Activated CD8-positive, alpha-beta memory T cell treated with anti-CD3 and anti-CD28 coated beads for 1 hour (primary cell): ENCODE measurements at places on chromosomes 16 and 17.

DNA sequence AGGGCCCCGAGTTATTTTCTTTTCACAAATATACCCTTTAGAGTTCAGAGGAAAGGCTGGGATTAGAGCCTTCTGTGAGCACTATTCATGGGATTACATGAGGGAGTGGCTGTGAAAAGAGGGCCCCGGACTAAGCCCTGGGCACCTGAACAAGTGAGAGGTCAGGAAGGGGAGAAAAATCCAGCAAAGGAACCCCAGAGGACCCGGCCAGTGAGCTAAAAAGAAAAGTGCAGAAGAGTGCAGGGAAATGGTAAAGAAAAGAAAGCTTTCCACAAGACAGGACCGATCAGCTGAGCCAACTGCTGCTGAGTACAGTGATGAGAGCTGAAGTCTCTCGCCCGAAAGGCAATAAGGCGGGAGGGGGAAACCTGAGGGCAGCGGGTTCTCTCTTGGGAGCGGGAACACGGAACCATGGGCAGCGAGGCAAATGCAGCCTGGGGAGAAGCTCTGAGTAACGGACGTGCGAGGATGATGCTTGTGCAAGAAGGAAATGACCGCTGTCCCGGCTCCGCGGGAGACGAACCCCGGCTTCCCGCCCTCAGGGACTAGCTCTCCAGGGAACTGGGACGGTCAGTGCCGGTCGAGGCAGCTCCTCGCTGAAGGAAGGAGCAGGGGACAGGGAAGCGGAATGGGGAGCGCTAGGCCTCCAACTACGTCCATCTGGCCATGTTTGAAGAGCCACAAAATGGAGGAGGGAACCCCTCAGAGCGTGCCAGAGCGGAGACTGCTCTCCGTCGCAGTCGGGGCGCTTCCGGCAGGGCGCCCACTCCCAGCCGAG is 665 bp upstream of the ALDH3A2 start:
- peak; percentile 15 for DNase-seq

DNA sequence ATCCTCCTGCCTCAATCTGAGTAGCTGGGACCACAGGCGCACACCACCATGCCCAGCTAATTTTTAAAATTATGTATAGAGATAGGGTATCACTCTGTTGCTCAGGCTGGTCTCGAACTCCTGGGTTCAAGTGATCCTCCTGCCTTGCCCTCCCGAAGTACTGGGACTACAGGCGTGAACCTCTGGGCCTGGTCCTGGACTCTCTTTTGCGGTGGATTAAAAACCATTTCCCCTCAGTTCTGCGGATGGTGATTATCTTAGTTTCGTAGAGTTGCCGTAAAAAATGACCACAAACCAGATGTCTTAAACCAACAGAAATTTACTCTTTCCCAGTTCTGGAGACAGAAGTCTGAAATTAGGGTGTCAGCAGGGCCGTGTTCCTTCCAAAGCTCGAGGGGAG is 28.8 kb downstream of the MGAT5B start:
- no peak for DNase-seq

DNA sequence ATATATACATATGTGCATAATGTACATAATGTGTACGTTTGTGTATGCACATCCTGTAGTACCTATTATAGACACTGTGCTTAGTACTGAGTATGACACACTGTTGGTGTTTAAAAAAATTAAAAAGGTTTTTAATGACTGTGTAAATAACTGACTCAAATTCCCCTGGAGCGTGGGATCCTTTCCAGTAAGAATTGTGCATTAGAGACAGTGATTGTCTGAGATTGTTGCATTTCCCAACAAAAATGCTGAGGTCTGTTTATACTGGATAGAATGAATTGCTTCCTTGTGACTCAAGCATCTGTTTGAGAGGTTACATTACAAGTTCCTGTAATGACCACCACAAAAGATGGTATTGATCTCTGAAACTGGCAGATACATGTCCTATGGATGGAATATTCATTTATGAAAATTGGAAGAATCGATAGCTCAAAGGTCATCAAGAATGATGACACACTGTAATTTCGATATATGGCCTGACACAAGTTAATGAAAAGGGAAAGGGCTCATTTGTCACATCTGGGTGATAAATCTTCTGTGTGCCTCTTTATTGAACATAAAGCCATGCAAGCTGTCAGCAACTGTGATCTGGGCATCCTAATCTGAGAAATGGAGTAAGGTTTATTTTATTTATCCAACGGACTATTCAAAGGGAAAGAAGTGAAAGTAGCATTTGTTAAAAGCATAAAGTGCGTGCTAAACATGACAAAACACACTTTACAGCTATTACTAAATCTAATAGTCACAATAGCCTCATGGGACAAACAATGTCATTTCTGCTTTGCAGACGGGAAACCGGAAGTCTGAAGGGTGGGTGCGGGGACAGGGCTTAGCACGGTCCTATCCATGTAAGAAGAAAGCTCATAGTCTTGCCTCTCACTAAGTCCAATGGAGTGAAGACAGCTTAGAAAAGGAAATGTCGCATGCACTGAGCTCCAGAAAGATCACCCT is 228.8 kb downstream of the CDH11 start:
- DNase-seq, result no peak

GRCh38 chr16:68798398-68798797 is 44.9 kb upstream of the TANGO6 start:
- DNase-seq, result no peak

DNA sequence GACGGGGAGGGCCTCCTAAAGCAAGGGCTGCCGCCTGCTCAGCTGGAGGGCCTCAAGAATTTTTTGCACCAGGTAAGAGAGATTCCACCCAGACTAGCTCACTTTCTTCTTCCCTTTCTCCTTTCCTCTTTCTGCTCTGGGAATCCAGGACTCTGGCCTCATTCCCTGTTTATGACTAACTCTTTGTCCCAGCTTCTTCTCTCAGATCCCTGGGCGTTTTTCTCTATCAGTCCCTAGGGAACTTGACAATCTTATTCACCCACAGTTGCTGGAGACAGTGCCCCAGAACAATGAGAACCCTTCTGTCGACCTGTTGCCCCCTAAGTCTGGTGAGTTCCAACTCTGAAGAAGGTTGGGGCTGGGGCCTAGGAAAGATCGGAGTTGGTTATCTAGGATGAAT is 15.6 kb downstream of the CNTROB start:
- no peak for DNase-seq

DNA sequence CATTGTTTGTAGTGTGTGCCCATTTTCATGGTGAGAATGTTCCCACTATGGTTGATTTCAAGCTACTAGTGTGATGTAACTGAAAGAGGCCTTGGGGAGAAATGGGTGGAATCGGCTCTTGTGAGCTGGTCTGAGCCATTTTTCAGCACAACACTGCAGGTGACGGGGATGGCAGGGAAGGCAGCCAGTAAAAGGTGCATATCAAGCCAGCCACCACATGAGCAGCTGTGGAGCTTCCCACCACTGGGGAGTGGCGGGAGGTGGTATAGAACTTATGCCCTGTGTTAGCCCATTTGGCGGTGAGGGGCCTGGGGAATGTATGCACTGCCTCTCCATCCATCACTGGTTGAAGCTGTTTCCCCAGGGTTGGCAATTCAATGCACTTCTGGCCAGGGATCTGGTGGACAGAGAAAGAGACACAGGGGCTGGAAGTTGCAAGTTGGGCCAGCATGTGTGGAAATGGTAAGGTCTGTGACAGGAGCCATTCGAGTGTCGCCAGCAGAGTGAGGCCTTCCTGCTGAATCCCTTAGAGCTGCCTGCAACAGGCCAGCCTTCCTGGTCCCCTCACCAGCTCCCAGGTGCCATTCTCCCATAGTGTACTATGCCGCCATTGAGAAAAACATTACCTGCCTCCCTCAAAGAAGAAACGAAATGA is 31.7 kb upstream of the BRD7 start:
- no peak for DNase-seq

GRCh38 chr17:49890077-49890821 is 42.4 kb upstream of the TAC4 start:
- no peak for DNase-seq

DNA sequence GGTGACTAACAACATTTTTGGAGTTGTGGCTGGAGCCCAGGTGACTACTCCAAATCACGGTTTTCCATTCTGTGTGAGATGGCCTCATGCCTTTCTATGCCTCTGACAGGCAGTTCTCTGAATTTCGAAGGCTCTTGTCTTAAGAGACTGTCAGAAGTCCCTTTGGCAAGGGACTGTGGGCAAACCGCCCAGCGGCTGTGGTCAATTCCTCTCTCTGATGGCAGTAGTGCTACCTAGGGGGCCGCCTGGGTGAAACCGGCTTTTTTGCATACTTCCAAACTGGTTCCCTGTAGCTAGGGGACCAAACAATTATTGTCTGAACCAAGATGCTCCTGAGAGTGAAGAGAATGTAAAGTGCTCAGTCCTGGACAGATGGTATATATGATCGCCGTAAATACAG is 86.3 kb downstream of the SDR42E1 start:
- DNase-seq, result no peak

DNA sequence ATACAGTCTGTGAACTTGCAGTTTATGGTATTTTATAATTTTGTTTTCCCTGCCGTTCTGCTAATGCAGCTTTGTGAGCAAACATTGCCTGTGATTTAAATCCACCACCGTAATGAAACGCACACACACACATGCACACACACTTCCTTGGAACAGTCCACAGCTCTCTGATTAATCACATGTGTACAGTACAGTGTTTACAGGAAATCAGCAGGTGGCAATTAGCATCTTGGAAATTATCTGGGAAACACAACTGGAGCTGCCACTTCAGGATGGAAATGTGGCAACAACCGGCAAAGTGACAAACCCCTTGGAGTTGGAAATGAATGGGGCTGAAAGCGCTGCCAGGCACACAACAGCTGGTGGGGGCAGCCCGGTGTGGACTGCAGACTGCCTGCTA is 12.9 kb upstream of the ZKSCAN2 start:
- no peak for DNase-seq
